Right cardiac atrium (tissue), 5 donors: ENCODE measurements at places on chromosomes 6 and 20. TPM values are rescaled to one million over a fixed set of nuclear protein-coding genes. Genes with fewer than 3 reads are reported as not detected.

Gene SFT2D1
- polyA plus RNA-seq, result 45.8 TPM

GRCh38 chr6:128482642-128483041, 37.8 kb downstream of the PTPRK start:
- no peak for DNase-seq

- no peak for DNase-seq
These were observed 488.9 kb upstream of the HTR1E start for GRCh38 chr6:86448398-86448797.

Gene MICB
- polyA plus RNA-seq, result 1.2 TPM

DNA sequence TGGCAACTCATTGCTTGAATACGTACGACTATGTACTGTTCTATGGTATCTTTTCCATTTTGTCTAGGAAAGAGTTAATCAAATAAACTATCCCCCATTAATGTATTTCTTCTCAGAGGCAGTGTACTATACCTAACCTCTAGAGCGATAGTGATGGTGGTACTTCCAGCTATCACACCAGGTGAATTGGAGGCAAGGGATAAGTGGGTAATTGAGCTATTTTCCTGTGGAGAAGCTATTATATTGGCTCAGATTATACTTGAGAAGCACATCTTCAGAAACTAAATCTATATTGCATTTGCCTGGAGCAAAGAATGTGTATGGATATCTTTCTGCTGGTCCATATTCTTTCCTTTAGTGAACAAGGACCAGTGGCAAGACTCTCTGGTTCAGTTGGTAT, 430.7 kb upstream of the KHDRBS2 start:
- no peak for DNase-seq

GRCh38 chr6:65161661-65162060, 545.4 kb downstream of the EYS start:
- no peak for DNase-seq

Gene DNAH8
- polyA plus RNA-seq, result not detected

Gene ANKRD66
- not detected for polyA plus RNA-seq

GRCh38 chr6:147999001-147999540, 343.6 kb upstream of the SASH1 start:
- no peak for DNase-seq

Gene APOBEC2
- polyA plus RNA-seq, result 137 TPM

Gene OXT
- polyA plus RNA-seq, result not detected

DNA sequence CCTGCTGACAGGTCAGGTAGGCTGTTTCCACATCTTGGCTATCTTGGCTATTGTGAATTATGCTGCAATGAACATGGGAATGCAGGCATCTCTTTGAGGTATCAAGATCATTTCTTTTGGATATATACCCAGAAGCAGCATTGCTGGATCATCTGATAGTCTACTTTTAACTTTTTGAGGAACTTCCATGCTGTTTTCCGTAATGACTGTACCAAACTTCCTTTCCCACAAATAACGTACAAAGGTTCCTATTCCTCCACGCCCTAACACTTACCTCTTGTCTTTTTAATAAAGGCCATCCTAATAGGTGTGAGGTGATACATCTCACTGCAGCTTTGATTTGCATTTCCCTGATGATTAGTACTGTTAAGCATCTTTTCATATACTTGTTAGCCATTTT, 338.7 kb upstream of the RUNX2 start:
- DNase-seq, result no peak

- no peak for DNase-seq
These were observed 459.7 kb downstream of the MMUT start for GRCh38 chr6:49003348-49003747.

DNA sequence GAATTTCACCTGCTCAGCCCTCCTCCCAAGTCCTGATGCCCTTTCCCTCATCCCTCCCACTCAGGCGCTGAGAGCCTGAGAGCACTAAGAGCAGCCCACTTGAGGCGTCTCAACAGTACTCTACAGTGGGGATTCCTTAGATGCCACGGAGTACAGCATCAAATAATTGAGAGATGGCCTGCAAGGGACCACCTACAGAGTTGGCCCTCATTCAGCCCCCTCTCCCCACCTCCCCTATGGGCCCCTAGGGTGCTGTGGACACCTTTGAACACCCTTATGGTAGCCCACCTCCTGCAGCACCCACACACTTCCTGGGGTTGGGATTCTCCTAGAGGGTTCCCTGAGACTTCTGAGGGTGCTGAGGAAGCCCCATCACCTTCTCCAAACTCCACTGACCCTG, 37.1 kb upstream of the SIRPG start:
- DNase-seq, result no peak

- no peak for DNase-seq
These were observed 87.0 kb upstream of the MAN1A1 start for GRCh38 chr6:119436583-119436982.

Gene CCN6
- not detected for polyA plus RNA-seq

DNA sequence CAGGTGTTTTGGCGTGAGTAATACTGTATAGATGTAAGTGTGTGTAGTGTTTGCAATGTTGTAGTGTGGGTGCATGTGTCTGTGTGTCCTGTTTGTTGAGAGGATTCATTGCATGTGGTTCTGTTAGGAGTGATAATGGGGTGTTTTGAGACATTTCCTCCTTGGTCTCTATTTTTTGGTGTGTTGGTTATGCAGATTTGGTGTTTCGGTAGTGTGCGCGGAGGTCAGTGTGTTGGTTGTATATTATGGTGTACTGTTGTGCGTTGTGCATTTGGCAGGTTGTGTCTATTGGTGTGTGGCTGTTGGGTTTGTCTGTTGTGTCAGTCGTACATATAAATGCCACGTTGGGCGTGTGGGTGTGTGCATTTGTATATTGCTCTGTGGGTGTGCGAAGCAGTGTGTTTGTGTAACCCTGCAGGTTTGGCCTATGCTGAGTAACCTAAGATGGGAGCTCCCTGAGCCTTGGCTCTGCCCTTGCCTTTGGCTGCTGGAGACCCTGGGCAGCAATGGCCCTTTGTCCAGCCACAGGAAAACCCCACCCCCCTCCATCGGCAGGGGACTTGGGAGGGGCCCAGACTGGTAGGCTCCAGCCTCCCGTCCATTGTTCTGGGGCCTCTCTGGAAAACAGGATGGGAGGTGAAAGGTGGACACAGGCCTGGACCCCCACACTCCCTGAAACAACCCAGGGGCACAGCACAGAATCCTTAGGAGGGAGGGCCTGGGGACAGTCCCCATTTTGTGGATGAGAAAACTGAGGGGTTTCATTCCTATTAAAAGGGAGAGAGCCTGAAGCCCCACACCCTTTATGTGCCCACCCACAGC, 10.3 kb upstream of the ID1 start:
- DNase-seq, result peak; percentile 83

DNA sequence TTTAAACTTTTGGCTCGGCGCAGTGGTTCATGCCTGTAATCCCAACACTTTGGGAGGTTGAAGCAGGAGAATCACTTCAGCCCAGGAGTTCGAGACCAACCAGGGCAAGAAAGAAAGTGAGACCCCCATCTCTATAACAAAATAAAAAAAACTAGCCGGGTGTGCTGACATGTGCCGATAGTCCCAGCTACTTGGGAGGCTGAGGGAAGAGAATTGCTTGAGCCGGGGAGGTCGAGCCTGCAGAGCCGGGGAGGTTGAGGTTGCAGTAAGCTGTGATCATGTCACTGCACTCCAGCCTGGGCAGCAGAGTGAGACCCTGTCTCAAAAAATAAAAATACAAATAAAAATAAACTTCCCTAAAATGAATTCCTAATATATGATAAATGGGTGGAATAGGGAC, 50.4 kb downstream of the ZMYND8 start:
- DNase-seq, result no peak

Gene BPI
- polyA plus RNA-seq, result 0.07 TPM

Gene ZSCAN23
- polyA plus RNA-seq, result 0.48 TPM

- DNase-seq, result no peak
These were observed 21.6 kb upstream of the TULP4 start for GRCh38 chr6:158290659-158291058.

DNA sequence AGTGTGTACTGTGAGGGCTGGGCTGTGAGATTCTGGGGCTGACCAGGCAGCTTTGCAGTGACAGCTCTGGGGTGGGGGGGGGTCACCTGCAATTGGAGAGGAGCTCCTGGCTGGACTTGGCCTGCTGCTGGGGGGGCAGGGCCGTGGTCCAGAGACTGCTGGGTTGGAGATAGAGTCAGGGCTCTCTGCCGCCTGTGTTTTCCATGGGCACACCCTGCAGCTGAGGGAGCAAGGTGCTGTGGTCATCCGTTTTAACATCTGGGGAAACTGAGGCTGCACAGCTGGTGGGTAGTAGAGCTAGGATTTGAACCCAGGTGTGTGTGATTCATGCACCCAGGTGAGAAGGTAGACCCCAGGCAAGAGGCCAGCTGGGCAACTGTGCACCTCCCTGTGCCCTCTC, 7.3 kb downstream of the DLGAP4 start:
- no peak for DNase-seq

DNA sequence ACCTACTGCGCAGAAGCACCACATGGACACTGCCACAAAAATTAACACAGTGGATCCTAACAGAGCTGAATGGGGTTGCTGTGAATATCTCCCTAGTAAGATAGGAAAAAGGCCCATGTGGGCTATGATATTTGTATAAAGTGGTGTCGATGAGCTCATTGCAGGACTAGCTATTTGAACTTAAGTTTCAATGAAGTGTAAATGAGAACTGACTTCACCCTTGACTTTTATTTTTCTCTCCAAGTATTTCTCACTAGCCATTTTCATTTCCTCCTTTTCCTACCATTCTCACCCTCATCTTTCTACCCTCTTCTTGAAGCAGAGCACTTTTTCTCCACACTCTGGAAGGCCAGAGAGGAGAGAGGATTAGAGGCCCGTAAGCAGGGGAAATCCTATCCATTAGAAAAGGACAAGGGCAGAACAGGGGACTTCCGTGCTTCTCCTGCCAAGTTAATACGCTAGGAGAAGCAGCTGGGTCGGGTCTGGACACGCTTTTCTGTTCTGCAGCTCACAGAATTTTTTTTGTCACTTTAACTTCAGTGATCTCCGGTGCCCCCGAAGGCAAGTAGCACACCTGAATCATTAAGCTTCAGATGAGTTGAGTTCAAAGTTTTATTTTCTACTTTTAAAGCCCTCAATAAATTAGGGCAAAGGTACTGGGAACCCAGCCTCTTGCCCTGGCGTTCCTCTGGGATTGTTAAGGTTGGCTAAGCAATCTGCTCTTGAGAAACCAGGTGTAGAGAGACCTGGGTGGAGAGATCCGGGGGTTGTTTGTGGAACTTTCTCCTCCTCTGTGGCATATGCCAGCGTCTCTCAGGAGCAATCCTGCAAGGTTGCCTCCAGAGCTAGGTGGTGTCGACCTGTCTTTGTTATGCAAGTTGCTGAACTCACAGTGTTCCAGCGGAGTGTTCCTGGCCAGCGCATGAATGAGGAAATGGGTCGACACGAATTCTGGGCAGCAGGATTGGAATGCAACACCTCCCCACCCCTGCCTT, 56.2 kb upstream of the ARID1B start:
- DNase-seq, result peak; percentile 58

Gene MLN
- not detected for polyA plus RNA-seq

Gene BPIFB4
- polyA plus RNA-seq, result not detected

DNA sequence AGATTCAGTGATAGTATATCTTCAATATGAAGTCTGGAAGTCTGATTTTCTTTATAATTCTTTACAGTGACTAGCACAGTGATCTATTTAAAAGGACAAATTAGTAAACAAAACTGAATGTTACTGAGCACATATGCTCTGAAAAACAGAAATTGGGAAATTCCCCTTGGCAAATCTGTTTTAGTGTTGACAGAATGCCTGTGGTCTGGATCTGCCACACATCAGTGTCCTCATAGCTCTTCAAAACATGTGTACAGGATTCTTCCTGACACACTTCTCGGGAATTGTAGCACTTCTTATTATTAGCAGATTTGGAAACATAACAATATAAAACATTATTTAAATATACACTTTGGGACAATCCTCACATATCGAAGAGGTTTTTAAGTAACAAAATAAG, 354.3 kb downstream of the COL12A1 start:
- no peak for DNase-seq

Gene DDR1
- 46.9 TPM for polyA plus RNA-seq

Gene PRL
- not detected for polyA plus RNA-seq

GRCh38 chr6:14366872-14367271, 249.3 kb downstream of the CD83 start:
- DNase-seq, result no peak

- DNase-seq, result no peak
These were observed 30.4 kb downstream of the KDM1B start for GRCh38 chr6:18185624-18186023.

- no peak for DNase-seq
These were observed 163.3 kb downstream of the SCML4 start for GRCh38 chr6:107660839-107661238.

DNA sequence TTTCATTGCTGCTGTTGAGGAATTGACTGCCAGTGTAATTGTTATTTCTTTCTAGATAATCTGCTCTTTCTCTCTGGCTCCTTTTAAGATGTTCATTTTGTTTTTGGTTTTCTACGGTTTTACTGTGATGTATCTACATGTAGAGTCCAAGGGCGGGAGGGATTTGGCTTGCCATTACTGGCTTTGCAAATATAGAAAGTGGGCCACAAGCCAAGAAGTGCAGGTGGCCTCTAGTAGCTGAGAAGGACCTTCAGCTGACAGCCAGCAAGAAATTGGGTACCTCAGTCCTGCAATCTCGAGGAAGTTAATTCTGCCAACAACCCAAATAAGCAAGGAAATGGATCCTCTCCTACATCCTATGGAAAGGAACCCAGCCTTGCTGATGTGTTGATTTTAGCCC, 42.8 kb upstream of the GLP1R start:
- DNase-seq, result no peak

Gene OR2J3
- polyA plus RNA-seq, result not detected

Gene SLC17A9
- polyA plus RNA-seq, result 3.1 TPM

GRCh38 chr20:24991897-24992486, 559 bp downstream of the APMAP start:
- DNase-seq, result peak; percentile 71
